Glutamatergic neuron (in vitro differentiated cells): ENCODE measurements at places on chromosomes 13 and 19. TPM values are rescaled to one million over a fixed set of nuclear protein-coding genes. Genes with fewer than 3 reads are reported as not detected.

GRCh38 chr13:28817204-28817603, 2.9 kb upstream of the MTUS2 start:
- DNase-seq: no peak

EBI3 gene
- not detected for total RNA-seq

- no peak for DNase-seq
Measured at GRCh38 chr19:10896851-10897526, 25.6 kb downstream of the CARM1 start.

GRCh38 chr13:49569993-49570689, 15.2 kb downstream of the RCBTB1 start:
- DNase-seq: no peak

GRCh38 chr19:7509625-7510024, 6.3 kb upstream of the ZNF358 start:
- no peak for DNase-seq

- DNase-seq: no peak
Measured at GRCh38 chr13:40535345-40535836, 131.1 kb downstream of the FOXO1 start.

GRCh38 chr19:13526552-13526951, 20.3 kb upstream of the CACNA1A start:
- DNase-seq: peak; percentile 59

DNA sequence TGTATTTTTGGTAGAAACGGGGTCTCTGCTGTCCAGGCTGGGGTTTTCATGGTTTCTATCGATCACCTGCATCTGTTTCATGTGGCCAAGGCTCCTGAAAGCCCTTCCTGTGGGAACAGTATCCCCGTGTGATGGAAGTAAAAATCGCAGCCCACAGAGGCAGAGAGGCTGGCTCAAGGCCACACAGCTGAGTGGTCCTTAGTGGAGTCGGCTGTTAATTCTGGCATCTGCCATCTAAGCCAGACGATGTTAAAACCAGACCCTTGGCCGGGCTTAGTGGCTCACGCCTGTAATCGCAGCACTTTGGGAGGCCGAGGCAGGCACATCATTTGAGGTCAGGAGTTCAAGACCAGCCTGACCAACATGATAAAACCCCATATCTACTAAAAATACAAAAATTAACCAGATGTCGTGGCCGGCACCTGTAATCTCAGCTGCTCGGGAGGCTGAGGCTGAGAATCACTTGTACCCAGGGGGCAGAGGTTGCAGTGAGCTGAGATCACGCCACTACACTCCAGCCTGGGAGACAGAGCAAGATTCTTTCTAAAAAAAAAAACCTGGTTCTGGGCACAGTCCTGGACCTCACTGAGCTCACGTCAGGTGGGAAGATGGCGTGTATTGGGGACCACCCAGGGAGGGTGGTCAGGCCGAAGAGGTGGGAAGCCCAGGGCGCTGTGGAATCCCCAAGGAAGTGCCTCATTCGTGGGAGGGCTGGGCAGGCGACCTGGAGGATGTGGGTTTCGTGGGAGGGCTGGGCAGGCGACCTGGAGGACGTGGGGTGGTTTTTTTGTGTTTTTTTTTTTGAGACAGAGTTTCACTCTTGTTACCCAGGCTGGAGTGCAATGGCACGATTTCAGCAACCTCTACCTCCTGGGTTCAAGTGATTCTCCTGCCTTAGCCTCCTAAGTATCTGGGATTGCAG, 18.5 kb upstream of the MISP start:
- DNase-seq: no peak

- DNase-seq: no peak
Measured at GRCh38 chr13:39282400-39282972, 244.2 kb downstream of the NHLRC3 start.

FBXO27 gene
- total RNA-seq: 2.2 TPM

GRCh38 chr13:108980237-108980636, 350.8 kb downstream of the MYO16 start:
- DNase-seq: no peak

DNA sequence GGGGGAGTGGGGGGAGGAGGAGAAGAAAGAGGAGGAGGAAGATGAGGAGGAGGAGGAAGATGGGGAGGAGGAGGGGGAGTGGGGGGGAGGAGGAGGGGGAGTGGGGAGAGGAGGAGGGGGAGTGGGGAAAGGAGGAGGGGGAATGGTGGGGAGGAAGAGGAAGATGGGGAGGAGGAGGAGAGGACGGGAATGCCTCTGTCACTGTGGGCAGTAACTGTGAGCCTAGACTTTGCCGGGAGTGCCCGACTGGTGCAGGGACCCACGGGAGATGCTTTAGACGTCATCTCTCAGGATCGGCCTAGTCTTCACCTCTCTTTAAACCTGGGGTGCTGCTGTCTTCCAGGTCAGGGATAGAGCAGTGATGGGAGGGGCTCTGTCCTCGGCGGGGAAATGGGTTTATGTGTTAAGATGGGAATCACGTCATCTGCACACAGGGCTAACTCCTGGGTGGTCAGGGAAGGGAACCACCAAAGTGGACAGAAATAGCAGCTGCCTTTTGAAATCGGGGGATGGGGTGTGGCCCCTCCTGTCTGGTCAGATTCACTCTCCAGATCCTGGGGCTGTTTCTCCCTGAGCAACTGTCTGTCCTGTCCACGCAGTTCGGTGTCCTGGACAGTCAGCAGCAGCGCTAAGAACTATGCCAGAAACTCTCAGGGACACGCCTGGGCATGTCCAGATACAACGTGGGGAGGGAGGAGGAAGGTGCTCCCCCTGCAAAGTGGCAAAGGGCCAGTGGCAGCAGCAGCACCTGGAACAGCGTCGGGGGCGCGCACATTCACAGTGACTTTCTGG, 26.9 kb downstream of the GAS6 start:
- peak; percentile 21 for DNase-seq

ZNF563 gene
- total RNA-seq: 3.8 TPM

- DNase-seq: peak; percentile 76
Measured at GRCh38 chr19:926589-927350, 935 bp downstream of the ARID3A start.

DNA sequence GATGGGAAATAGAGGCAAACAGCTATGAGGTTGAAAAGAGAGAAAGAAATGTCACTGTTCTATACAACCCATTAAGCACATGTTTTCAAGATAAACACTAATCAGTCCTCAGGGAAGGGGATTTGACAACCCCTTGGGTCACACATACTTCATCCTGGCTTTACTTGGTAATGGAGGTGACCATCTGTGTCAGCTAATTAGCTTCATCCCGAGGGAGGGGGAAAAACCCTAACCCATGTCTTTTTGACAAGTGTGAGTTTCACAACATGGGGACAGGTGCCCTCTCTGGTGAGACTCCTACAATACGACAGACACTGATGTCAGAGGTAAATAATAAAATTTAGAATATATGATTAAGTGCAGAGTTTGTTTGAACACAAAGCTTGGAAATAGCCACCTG, 43.1 kb downstream of the ZNF611 start:
- peak; percentile 28 for DNase-seq

MISP3 gene
- 2.2 TPM for total RNA-seq

DNA sequence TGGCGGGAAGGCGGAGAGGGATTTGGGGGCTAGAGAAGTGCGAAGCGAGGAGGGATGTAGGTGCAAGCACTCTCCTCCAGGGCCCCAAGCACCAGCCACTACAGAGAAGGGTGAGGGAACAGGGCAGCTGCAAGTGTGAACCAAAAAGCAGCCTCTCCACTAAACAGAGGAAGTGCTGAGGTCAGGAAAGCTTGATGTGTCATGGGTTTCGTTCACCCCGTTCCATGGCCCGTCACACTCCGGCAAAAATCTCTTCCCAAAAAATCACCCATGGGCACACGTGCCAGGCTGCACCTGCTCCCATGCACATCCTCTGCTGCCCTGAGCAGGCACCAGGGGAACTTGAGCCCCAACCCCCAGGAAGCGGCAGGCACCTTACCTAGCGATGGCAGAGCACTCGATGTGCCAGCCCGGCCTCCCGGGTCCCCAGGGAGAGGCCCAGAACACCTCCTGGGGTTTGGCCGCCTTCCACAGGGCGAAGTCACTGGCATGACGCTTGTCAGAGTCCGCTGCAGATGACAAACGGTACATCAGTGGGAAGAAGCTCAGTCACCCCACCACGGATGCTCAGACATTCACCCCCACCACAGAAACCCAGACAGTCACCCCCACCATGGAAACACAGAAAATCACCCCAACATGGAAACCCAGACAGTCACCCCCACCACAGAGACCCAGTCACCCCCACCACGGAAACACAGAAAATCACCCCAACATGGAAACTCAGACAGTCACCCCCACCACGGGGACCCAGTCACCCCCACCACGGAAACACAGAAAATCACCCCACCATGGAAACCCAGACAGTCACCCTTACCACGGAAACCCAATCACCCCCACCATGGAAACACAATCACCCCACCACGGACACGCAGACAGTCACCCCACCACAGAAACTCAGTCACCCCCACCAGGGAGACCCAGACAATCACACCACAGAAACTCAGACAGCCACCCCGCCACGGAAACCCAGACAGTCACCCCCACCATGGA, 29.0 kb downstream of the CARS2 start:
- no peak for DNase-seq

DNA sequence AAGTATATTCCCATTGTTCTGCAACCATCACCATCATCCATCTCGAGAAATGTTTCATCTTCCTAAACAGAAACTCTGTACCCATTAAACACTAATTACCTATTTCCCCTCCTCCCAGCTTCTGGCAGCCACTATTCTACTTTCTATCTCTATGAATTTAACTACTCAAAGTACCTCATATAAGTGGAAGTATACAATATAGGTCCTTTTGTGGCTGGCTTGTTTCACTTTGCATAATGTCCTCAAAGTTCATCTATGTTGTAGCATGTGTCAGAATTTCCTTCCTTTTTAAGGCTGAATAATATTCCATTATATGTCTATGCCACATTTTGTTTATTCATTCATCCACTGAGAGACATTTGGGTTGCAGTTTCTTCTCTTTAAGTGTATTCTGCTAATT, 159.4 kb downstream of the KCNRG start:
- no peak for DNase-seq

DNA sequence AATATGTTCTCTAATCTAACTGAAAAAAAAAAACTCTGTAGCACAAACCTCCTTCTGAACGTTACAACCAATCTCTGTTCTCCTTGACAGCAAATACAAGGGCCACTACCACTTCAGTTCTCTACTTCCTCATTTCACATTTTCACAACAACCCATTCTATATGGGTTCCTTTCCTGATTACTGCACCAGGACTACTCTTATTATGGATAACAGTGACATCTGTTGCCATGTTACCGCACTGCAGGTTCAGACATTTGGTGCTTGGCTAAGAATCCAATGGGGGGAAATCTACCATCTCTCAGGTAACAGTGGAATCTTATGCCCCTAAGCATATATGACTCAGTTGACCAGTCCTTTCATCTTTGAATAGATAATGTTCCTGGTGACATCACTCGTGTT, 11.6 kb upstream of the FPR3 start:
- DNase-seq: no peak

DNA sequence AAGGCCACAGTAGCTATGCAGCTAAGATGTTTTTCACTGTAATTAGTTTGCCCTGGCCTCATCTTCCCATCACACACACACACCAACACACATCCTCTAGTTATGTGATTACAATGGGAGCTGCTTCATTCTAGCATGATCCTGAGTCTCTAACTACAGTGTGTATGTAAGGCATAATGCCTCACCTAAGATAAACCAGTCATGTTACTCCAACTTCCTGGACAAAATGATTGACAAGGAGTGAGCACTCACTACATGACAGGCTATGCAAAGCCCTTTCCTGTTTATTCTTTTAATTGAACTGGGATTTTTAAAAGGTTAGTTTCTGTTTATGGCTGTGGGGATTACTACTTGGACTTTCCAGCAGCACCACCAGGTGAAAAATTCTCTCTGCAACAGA, 400.8 kb upstream of the ATXN8OS start:
- no peak for DNase-seq

DNA sequence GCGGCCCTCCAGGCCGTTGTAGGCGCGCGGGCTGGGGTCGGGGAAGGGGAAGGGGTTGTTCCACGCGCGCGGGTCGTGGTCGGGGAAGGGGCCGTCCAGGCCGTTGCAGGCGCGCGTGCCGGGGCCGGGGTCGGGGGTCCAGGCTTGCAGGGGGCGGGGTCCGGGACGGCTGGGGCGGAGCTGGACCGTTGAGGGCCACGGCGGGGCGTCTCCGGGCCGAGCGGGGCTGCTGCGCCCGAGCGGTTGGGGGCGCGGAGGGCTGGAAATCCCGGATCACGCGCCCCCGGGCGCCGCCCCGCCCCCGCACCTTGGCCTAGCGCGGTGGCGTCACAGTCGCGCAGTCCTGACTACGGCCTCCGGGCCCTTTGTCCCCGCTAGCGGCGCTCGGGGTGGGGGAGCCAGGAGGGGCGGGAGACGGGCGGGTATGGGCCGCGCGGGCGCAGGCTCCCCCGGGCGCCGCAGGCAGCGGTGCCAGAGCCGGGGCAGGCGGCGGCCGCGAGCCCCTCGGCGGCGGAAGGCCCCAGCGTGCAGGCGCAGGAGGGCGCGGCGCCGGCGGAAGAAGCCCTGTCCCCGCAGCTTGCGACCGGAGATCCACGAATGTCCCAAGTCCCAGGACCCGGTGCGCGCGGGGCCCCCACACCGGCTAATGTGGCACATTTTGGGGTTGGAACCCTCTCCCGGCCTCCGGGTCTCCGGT, 665 bp downstream of the GPX4 start:
- peak; percentile 80 for DNase-seq

- no peak for DNase-seq
Measured at GRCh38 chr13:33752597-33752996, 65.4 kb upstream of the RFC3 start.

- DNase-seq: no peak
Measured at GRCh38 chr19:45800070-45800553, 7.5 kb upstream of the DMWD start.

OR7D2 gene
- not detected for total RNA-seq

THSD8 gene
- total RNA-seq: 14.4 TPM

- DNase-seq: no peak
Measured at GRCh38 chr13:93690139-93690538, 463.5 kb downstream of the GPC6 start.

GRCh38 chr13:77831866-77832265, 86.8 kb downstream of the EDNRB start:
- DNase-seq: no peak

DNA sequence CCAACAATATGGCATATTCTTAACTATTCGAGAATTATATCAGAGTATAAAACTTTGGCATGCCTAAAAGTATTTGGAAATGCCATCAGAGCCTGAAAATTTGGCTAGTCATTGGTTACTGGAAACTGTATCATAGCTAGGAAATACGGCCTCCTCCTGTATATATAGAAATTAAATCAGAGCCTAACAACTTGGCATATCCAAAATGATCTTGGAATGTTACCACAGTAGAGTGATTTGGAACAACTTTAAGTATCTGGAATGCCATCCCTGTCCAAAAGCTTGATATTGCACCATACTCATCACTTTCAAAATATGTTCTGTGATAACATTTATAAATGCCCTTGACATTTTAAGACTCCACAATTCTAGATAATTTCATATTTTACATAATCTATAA, 335.8 kb downstream of the SLITRK1 start:
- no peak for DNase-seq

- no peak for DNase-seq
Measured at GRCh38 chr19:661427-662196, 1.4 kb downstream of the RNF126 start.

ZNF527 gene
- 11.6 TPM for total RNA-seq

GRCh38 chr13:84279166-84279565, 396.9 kb upstream of the SLITRK1 start:
- DNase-seq: no peak

GRCh38 chr19:1236576-1236975, 1.2 kb downstream of the CBARP start:
- DNase-seq: peak; percentile 70

GRCh38 chr19:47095476-47096099, 18.0 kb downstream of the ZC3H4 start:
- DNase-seq: no peak

A1BG gene
- 27.3 TPM for total RNA-seq

- DNase-seq: no peak
Measured at GRCh38 chr13:103406967-103407366, 340.8 kb upstream of the SLC10A2 start.

POU4F1 gene
- total RNA-seq: 125 TPM
